ENCODE measurements at places on chromosomes 5 and 9. TPM values are rescaled to one million over a fixed set of nuclear protein-coding genes. Genes with fewer than 3 reads are reported as not detected.

DNA sequence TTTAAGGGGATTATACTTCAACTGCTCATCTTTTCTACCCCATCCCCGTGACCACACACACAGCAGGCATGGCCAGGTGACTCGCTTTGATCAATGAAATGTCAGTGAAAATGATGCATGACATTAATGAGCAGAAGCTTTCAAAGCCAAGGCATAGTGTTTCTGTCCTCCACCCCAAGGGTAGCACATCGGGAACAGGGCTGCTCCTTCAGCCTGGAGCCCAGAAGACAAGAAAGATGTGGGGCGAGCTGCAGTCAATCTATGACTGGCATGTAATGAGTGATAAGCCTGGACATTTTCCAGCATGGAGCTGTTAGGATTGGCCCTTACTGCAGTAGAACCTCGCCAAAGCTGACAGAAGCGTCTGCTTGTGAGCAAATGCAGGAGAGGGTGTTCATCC is 122.6 kb upstream of the IRX2 start:
- DNase-seq: no peak

GRCh38 chr5:134777366-134777765 is 18.8 kb downstream of the DDX46 start:
- DNase-seq: no peak

DNA sequence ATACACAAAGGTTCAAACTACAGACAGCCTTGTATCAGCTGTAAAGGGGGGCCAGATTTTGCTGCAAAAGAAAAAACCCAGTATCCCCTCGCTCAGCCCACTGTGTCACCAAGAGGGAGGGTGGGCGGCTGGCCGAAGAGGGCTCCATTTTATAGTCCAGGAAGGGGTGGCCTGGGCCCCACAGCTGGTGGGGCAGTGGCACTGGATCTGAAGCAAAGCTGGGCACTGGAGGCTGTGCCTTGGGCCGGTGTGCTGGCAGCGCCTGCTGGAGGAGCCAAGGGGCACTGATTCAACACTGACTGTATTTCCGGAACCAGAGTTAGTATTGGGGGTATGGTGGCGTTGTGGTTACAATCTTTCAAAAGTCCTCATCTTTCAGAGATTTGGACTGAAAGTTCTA is 9.1 kb downstream of the BRD3 start:
- peak; percentile 57 for DNase-seq

DNA sequence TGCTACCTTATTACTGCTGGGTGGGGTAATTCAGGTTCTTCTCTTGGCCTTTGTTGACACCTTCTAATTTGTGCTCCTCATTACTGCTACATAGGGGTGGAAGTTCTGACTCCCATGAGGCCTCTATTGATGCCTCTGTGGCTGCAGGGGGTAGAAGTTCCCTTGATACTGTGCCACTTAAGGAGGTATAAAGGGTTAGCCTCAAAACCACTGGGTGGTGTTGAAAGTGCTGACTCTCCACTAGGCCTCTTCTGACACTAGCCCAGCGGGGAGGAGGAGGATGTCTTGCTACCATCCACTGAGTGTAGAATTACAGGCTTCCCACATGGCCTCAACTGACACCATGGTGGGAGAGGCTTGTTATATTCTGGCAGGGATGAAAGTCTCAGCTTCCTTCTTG is 36.7 kb upstream of the CCDC112 start:
- no peak for DNase-seq

DNA sequence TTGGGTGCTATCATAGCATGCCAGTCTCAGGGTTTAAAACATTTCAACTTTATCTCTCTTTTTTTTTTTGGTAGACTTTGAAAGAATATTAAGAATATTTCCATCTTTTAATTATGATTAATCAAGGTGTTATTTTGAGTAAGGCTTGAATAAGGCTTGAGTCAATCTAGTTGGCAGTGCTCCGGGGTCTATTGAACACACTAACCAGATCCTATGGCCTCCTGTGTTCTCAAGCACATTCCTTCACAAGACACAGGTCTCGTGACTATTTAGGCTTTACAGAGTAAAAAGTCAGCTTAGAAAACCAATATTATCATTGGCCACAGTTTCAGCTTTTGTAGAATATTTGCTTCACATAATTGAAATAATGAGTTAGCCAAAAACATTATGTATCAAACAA is 151.2 kb downstream of the ARHGEF28 start:
- DNase-seq: no peak

DNA sequence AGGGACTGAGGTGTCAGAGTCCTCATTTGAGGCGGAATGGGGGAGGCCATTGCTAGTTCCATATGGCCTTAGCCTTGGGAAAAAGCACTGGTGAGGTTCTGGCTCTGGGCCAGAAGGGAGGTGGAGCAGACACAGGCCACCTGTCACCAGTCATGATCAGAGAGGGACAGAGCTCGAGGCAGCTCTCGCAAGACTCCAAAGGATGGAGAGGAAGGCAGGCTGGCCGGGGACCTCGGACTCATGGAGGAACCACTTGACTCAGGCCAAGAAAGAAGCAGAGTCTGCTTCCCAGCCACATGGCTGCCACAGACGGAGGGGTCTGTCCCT is 29.2 kb upstream of the NSMF start:
- no peak for DNase-seq

GRCh38 chr5:171574376-171574775 is 154.9 kb downstream of the FGF18 start:
- no peak for DNase-seq

GRCh38 chr5:6006838-6007314 is 371.5 kb downstream of the MED10 start:
- DNase-seq: no peak

DNA sequence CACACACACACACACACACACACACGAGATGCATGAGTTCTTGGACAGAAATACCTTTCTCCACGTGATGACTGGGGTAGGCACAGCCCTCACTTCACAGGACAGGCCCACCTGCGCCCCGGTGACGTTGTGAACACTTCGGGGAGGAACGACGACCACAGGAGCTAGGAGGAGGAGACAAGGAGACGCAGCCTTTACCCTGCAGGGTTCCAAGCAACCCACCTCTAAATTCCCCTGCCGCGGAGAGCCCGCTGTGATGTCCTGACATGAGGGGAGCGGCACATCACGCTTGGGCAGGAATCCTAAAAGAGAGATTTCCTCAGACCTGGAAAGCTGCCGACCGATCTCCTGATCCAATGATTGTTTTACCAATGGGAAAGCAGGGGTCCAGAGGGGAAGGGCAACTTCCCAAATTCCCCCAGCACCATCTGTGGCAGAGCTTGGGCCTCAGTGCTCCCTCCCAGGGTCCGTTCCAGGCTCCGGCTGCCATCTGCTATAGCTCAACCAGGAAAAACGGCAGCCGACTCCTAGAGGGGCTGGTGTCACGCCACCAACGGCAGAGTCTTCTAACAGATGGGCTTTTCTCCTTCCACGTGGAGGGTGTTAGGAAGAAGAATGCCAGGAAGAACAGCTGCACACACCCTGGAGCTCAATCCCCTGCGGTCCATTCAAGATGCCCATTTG is 10.1 kb downstream of the IGFBPL1 start:
- no peak for DNase-seq

DNA sequence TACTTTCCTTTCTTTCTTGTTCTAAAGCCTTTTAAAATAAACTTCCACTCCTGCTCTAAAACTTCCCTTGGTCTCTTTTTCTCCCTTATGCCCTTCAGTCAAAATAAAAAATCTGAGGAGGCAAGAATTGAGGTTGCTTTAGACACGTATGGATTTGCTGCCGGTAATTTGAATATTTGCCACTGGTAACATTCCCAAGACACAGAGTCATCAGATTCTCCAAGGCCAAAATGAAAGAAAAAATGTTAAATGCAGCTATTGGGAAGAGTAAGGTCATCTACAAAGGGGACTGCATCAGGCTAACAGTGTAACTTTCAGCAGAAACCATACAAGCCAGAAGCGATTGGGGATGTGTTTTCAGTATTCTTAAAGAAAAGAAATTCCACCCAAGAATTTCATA is 311.1 kb downstream of the CDH18 start:
- no peak for DNase-seq

- no peak for DNase-seq
Measured at GRCh38 chr5:81906086-81906485, 65.7 kb upstream of the ATG10 start.

DNA sequence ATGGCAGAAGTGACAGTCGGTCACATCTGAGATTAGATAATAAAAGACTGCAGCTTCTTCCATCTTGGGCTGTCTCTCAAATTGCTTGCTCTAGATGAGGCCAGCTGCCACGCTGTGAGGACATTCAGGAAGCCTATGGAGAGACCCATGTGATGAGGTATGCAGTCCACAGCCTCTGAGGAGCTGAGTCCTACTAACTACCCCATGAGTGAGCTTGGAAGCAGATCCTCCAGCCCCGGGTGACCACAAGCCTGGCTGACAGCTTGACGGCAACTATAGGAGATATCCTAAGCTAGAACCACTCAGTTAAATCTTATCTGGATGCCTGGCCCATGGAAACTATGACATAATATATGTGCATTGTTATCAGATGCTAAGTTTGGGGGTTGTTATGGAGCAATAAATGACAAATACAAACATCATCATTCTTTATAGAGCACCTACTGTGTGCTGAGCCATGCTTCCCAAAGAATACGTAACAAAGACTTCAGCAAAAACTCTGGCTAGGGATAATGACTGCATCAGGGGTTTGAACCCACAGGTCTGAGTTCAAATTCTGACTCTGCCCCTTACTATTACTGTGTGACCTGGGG is 26.7 kb downstream of the KCNV2 start:
- DNase-seq: no peak

GRCh38 chr9:111050819-111051218 is 12.5 kb upstream of the LPAR1 start:
- DNase-seq: no peak

DNA sequence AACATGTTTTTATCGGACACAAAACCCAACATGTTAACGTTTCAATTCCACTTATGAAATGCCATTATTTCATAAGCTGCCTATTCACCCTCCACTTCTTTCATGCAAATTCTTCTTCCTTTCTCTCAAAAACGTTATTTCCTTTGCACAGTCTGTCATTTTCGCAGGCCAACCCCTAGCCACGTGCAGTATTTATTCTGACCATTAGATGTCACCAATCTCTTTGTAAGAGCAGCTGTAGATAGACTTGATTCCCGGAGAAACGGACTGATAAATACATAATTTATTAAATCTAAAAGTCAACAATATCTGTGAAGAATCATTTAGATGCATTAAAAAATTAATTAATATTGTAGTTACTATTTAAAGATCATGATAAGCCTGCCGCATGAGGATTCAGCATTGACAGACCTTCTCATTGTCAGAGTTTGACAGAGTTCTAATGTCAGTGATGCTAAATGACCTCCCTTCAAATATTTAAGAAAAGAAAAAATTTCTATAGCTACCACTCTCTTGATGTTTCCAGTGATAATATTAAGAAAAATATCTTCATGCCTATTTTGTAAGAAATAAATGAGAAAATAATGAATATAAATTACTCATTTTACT is 933.6 kb downstream of the CDH12 start:
- peak; percentile 6 for DNase-seq

GRCh38 chr5:20522905-20523482 is 535.0 kb upstream of the CDH18 start:
- no peak for DNase-seq

DNA sequence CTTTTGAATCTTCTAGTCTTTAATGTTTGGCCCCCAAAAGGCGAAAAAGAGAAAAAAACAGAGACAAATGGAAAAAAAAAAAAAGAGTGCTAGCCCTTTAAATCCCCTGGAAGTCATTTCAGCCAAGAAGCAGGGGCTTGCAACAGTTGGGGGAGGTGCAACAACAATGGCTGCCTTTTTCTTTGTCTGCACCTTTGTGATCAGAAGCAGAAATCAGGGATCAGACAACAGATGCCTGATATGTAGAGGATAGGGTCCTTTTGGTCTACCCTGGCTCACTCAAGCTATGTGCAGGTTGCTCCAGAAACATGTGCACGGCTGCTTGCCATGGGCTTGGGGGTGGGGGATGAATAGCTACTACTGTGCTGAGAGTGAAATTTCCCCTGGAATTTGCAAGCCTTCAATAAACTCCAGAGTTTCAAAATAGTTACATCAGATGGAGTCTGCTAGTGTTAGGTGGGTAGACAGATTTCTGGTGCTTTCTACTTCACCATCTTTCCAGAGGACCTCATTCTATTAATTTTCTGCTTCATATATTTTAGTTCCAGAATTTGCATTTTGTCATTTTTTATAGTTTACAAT is 150.9 kb downstream of the FGF18 start:
- DNase-seq: no peak

GRCh38 chr9:78685471-78685870 is 388.5 kb downstream of the PSAT1 start:
- peak; percentile 17 for DNase-seq

DNA sequence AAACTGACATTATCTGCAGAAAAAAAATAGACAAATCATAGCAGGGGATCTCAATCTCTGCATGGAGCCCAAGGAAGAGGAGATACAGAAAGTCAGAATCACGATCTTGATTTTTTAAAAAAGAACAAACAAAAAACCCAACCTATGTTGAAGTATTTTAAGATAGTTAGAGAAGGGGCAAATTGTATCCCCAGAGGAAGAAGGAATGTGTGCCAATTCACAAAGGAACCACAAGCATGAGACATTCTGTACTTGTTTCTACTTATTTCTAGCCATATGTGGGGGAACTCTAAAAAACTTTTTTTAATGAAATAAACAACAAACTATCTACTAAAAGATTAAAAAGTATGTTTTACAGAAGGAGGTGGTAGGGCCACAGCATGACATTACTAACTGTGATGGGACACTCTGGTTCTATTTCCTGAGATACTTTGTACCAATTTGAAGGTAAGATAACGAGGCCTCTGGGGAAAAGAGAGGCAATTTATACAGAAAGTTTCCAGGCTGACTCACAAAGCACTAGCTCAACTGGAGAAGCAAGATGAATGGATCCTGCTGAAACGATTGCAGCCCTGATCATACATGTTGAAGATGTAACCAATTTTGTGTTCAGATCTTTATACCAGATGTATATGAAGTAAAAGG is 22.5 kb downstream of the RANBP3L start:
- DNase-seq: no peak

- DNase-seq: no peak
Measured at GRCh38 chr5:119486-120097, 27.6 kb downstream of the PLEKHG4B start.

- no peak for DNase-seq
Measured at GRCh38 chr9:123315635-123316034, 40.4 kb upstream of the CRB2 start.

SURF2 gene
- total RNA-seq: 16.8 TPM

ANKRD34B gene
- not detected for total RNA-seq

GLRA1 gene
- total RNA-seq: not detected

MROH2B gene
- not detected for total RNA-seq

SCGB3A2 gene
- total RNA-seq: not detected

CPLANE1 gene
- total RNA-seq: 10.6 TPM

PAEP gene
- total RNA-seq: not detected

STC2 gene
- 81.7 TPM for total RNA-seq

NUTM2G gene
- not detected for total RNA-seq

RLN2 gene
- not detected for total RNA-seq

SLC22A4 gene
- total RNA-seq: 11.7 TPM

FOXD4L4 gene
- total RNA-seq: 0.21 TPM

OGN gene
- not detected for total RNA-seq

PTTG1 gene
- total RNA-seq: 131 TPM
